ENCODE measurements at places on chromosomes 13 and 19. TPM values are rescaled to one million over a fixed set of nuclear protein-coding genes. Genes with fewer than 3 reads are reported as not detected.

GRCh38 chr19:35318679-35319448, 10.1 kb upstream of the CD22 start:
- DNase-seq = no peak

DNA sequence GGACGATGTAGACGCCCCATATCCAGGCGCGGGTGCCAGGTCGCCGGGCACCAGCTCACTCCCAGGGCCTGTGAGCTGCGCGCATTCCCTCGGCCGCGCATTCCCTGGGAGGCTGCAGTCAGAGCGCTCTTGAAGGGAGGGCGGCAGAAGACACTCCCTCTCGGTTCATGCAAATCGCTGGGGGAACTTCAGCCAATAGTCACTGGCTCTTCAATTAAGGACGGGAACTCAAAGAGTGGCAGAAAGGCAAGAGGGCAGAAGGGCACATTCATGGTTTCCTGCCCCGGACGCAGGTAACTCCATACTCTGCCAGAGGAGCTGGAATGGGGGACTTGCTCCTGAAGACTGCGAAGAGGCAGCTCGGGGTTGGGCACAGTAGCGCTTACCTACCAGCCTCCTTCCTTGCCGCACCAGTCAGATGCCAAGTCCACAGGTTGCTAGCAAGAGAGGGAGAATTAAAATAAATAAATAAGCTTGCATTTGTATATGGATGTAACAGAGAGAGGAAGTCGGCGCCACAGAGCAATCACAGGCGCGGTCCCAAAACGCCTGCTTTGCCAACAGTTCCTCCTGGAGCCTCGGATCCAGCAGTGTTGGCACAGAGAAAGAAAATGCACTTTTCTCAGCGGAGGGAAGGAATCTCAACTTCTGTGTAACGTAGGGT, 459 bp downstream of the PCDH20 start:
- DNase-seq = peak; percentile 47

- no peak for DNase-seq
Observed at GRCh38 chr13:98133946-98134345, 8.9 kb upstream of the FARP1 start.

DNA sequence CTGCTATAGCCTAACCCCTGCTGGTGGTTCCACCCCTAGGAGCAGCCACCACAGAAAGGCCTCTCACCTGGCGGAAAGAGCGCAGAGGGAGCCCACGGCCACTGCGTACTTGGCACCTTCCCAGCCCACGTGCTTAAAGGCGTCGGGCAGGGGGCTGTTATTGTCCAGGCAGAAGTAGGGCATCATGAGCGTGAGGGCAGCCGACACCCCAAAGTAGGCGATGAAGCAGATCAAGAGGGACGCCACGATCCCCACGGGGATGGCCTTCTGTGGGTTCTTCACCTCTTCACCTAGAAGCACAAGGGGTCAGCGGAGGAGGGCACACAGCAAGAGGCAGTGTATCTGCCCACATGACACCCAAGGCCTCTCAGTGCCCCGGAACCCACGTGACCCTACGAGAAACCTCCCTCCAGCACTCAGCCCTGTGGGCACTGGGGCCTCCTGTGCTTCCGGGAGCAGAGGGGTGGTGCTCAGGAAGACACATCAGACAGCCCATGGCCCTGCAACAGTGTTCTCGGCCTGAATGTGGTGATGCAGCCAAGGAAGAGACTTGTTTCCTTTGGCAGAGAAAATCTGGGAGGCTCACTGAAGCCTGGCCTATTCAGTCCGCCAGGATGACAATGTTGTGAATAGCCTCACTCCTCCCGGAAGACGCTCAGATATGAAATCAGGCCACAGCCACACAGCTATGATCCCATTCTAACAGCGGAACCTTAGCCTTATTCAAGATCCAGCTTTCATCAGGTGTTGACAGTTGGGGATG, 72.1 kb downstream of the SLC7A1 start:
- no peak for DNase-seq

ZNF844 gene
- 24.7 TPM for total RNA-seq

DNAAF3 gene
- 0.37 TPM for total RNA-seq

ZNF490 gene
- 9.0 TPM for total RNA-seq
